ENCODE measurements at places on chromosomes 4 and X.
A peak's percentile ranks its signal among the peaks of the same experiment; 100 is the strongest.

- DNase-seq, result no peak
Measured at GRCh38 chrX:110226931-110227330, 91.0 kb downstream of the AMMECR1 start.

DNA sequence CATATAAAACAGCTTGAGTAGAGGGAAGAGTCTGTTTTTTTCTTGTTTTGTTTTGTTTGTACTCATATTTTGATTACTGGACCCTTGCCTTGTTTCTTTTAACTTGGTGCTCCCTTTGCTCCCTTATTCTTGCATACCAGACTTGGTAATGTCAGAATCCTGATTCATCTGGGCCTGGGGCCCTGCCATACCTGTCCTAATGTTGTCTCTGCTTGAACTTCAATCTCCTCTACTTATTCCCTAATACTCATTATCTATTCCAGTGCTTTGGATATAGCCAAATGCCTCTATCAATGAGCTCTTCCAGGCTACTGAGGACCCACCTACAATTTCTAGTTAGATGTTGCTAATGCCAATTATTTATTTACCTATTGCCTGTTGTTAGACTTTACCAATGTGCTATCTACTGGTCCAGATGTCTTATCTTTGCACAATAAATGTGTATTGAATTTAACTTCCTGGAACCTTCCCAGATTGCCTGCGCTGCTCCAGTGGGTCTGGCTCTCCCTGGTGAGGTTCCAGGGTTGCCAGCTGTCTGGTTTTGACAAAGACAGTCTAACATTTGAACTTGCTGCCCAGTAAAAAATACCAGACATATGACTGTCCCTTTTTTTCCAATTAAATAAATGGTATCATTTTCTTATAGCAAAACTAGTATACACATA is 64.4 kb upstream of the ACSL4 start:
- no peak for DNase-seq

- no peak for DNase-seq
Measured at GRCh38 chr4:173289353-173289727, 44.8 kb downstream of the HMGB2 start.

- DNase-seq, result peak; percentile 4
Measured at GRCh38 chr4:83388313-83388676, 53.6 kb upstream of the HPSE start.

GRCh38 chr4:472881-473569 is 25.9 kb downstream of the ZNF721 start:
- no peak for DNase-seq

DNA sequence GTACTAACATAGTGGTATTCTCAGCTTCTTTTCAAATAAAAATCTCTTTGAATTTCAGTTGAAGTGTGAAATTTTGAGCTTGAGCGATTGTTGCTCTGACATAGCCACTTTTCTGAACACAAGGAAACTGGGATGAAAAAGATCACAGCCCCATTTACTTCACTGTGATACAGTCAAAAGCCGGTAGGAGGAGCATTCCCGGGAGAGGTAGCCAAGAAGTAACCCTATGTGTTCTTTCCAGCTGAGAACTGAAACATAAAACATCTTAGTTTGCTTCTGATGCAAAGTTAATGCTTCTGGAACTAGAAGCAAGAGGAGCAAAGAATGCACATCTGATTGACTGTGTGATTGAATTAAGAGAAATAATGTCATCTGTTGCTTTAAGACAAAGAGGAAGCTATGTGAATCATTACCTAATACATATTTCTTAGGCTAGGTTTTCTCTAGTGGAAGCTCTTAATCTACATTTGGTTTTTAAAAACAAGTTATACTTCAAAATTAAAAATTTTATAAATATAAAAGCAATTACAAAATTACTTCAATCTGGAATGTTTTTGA is 88.3 kb upstream of the UNC5C start:
- DNase-seq, result no peak

DNA sequence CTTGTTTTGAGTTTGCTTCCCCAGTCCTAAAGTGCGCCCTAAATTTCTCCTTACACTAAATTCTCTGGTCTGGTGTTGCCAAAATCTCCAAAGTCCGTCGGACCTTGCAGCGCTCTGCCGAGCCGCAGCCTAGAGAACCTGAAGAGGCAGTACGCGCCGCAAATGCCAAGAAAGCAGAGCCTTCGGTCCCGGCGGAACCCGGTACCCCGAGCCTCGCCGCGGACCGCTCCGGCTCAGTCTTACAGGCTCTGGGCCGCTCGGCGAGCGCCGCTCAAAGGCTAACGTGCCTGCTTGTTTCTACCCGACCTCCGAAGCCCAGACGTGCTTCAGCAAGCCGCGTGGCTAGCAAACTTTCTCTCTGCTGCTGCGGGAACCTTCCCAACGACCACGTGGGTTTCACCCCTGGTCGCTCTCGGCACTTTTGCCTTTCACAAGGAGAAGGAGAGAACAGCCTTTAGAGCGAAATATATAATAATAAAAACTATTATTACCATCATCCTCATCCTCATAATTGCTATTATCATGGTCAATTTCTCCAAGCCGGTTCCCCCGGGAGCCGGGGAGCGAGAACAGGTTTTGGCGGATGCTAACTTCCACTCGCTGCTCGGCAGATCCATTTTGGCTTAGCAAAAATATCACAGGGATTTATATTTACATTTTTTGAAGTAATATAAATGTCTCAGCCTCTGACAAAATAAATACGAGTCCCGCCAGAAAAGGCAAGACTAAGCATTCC is 2.2 kb upstream of the HTR2C start:
- no peak for DNase-seq

GRCh38 chr4:31007858-31008257 is 287.7 kb downstream of the PCDH7 start:
- no peak for DNase-seq

DNA sequence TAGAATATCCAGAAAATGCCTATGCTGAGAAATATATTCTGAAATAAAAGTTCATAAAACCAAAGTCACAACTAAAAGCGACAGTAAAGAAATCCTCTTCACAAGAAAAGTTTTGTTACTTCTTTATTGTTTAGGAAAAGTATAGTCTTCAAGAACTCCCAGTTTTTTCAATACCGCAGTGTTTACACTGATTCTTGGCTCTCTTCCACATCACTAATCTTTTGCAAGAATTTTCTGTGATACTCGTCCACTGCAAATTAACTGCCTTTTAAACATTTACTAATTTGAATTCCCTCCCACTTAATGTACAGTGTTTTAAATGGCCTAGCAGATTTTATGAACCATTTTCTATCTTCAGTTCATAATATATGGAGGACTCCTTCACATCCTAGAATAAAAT is 65.1 kb downstream of the HPGDS start:
- no peak for DNase-seq

- peak; percentile 36 for DNase-seq
Measured at GRCh38 chr4:36243355-36244256, 708 bp downstream of the ARAP2 start.

DNA sequence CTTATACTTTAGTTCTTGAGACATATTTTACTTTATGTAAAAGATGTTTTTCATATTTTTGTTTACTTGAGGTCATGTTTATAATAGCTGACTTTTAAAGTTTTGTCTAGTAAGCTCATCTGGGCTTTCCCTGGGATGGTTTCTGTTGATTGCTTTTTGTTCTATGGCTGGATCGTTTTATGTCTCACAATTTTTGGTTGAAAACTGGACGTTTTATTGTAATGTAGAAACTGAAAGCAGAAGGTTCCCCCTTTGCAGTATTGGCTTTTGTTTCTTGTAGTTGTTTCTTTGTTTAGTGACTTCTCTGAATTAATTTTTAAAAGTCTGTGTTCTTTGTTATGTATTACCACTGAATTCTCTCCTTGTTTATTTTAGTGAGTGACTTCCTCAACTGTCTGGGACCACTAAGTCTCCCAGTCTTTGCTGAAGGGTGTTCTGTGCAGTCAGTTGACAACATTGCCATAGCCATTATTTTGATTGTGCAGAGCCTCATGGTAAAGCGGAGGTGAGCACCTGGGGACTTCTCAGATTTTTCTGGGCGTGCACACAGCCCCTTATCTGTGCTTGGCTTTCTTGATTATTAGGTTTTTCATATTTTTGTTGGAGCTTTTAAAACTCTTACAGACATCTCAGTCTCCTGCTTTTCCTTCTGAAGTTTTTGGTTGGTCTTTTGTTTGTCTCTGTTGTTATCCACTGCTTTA is 31.0 kb downstream of the KDM6A start:
- DNase-seq, result no peak

DNA sequence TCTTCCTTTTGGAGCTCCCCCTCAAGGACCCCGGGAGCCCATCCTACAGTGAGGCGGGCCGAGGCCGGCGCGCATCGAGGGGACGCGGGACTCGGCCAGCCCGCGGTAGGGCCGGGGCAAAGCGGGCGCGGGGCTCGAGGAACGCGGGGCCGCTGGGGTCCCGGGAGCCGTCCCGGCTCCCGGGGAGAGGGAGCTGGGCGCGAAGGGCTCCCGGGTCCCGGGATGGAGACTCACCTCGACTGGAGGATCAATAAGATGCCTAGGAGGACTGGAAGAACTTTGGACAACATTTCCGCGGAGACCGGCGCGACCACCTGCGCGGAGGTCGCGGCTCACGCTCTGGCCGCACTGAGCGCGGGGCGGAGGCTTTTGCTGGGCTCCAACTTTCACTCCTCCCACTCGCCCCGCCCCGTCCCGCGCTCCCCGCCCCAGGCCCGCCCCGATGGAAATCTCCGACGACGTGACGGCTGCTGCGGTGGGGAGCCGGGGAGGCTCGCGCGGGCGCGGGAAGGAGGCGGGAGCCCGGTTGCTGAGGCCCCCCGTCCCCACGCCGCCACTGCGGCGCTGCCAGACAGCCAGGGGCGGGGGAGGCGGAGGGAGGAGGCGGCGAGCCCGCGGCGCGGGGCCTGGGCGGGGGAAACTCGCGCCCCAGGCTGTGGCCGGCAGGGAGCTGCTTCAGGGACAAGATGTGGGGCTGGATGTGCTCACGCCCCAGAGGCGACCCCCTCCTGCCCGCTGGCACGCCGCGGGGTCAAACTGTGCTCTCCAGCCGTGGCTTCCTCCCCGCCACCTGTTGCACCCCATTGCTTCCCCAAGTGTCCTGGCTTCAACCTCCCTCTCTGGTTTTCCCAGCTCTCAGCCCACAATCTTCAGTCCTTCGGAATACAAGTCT is at the start of gene GABRE:
TSS of gene GABRE (minus strand) at position 341 of the 892 bp plus-strand sequence. CDS start at position 290, 51 bp downstream.
- no peak for DNase-seq

DNA sequence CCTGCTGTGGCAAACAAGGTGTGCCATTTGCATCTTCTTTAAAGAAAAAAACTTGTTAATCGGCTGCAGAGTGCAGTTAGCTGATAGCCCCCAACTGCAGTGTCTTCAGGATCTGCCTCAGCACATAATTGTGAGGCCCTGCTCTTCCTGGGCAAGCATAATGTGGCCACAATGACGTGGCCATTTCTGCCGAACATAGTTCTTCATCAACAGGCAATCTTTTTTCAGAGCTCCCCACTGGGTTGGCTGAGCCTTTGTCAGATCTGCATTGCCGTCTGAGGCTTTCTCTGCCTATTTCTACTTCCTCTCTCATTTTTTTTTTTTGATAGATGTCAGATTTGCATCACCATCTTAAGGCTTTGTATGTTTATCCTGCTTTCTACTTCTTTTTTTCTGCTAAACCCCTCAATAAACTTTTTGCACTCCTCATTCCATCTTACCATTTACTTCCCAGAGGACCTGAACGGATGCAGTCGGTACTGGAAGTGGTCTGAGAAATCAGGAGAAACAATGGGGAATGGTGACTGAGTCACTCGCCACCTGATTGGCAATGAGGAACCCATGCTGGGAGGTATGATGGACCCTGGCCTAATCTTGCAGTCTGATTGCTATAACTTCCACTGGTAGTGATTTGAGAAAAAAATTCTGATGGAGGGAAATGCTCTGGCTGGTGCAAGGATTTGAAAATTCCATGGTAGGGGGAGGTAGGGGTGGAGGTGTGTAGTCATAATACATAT is 21.2 kb upstream of the TAB3 start:
- DNase-seq, result no peak

DNA sequence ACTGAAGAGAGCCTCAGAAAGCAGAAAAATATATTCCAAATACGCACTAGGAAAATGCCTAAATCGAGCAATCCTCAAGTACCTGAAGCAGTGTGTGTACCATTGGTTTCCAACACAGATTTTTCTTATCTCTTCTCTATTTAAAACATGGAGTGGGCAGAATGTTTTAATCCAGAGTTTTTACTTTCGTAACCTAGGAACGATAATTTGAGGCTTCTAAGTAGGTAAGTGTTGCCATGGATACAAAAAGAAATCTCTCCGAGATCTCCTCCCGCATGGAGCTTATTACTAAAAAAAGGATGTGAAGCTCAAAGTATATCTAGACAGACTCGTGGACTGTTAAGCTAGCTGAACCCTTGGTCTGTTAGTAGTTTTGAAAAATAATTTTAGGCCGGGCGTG is 23.0 kb upstream of the OTUD4 start:
- no peak for DNase-seq

DNA sequence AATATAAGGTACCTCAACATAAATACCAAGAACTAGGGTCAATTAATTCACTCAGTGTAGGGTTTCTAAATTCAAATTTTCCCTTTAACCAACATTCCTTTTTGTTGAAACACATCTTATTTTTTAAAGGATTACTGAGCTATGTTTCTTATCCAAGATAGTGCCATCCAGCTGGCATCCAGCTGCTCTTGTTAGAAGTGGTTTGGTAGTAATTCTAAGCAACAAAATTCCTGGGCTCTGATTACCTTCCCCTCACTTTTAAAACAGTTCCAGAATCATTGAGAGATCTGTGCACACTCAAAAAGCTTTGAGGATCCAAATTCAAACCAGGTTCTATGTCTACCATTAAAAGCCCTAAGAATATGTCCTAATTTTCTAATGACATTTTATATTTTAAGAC is 583.7 kb downstream of the TRIML1 start:
- DNase-seq, result no peak

GRCh38 chrX:41389311-41389888 is 55.4 kb downstream of the DDX3X start:
- DNase-seq, result no peak

DNA sequence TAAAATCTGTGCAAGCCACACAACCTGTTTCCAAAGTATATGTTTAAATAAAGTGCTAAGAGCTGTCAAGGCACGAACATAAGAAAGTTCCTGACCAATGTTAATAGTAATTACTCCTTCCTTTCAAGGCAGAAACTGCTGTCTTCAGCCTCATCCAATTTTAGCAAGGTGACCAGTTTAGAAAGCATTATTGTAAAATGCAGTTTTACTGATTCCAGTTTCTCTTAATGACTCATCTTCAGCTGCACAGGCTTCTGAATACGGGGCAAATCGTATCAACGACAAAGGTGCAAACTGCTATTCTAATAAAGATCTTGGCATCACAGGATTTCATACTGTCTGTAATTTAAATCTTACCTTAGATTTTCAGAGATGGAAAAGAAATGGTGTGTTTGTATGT is 87.5 kb downstream of the PPP3CA start:
- no peak for DNase-seq

DNA sequence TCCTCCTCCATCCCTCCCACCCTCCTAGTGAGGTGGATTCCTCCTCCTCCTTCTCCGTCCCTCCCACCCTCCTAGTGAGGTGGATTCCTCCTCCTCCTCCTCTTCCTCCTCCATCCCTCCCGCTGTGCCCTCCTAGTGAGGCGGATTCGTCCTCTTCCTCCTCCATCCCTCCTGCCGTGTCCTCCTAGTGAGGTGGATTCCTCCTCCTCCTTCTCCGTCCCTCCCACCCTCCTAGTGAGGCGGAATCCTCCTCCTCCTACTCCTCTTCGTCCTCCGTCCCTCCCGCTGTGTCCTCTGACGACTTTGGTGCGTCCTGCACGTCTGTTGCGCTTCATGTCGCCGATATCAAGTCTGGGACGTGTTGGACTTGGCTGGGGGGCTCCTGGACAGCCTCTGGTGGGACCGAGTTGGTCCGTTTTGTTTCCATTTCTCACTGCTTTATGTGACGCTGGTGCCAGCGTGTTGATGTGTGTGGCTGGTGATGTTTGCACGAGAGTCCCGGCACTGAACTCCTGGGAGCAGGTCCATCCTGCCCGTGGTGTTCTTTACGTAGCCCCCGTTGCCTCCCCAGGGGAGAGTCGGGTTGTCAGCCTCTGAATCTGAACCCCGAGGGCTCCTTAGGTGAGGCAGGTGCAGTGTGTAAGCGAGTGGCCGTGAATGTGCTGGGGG is 5.4 kb downstream of the AKAP17A start:
- no peak for DNase-seq
